ENCODE measurements at places on chromosomes 13 and 19.

DNA sequence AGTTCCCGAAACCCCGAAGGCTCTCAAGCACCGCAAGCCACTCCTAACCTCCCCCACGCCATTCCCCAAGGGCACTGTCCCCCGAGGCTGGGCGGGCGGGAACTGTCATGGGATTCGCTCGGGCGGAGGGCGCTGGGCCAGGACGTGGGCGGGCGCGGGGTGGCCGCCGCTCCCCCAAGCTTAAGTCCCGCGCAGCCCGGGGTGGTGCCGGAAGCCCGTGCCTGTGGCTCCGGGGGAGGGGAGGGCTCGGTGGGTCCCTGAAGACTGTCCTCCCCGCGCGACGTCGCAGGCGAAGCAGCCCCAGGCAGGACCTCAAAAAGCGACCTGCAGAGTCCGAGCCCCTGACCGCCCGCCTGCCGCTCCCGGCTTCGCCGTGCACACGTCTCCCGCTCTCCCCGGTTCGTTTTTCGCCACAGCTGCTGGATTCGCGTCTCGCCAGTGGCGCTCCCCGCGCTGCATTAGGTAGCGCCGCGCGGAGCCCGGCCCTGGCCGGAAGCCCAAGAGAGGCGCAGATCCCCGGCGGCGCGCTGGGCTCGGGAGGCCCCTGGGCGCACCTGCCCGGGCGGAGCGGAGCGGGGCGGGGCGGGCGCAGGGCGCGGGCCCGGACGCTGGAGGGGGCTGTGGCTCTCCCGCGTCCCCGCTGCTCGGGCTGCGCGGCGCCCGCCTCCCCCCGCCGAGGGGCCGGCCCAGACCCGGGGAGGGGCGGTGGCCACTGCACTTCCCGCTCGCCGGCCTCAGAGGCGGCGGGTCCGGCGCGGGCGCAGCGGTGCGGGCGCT is at the start of gene FARP1:
Gene FARP1, plus strand, starts transcription at position 715 of the 777 bp plus-strand sequence. CDS start 70,149 bp downstream, outside the sequence.
- peak within 1 kb of the TSS; percentile 46 for H3K27ac ChIP-seq
- H3K4me3 ChIP-seq = peak within 1 kb of the TSS; percentile 65
- peak; percentile 83 for DNase-seq
- no peaks in the 10 kb centered on the region for H3K36me3 ChIP-seq
- peaks cover 11% of the 10 kb centered on the region for H3K4me1 ChIP-seq

DNA sequence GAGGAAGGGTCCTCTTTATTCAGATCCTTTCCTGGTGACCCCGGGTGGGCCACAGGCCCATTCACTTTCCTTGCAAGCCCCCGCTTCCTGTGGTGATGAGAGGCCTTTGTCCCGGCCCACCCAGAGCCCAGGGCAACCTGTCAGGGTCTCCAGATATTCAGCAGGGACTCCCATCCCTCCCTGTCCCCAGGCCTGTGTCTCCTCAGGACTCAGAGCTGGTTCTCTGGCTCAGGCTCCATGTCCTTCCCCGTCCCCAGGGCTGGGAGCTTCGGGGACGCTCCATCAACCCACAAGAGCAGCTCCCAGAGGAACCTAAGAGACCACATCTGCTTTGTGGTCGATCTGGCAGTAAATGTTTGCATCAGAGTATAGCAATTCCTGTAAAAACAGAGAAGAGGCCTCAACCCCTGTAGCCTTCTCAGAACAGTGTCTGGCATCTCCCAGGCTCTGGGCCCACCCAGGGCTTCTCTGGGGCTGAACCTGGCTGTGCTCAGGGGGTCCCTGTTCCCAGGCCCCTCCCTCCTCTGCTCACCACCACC is 7.8 kb downstream of the CEACAM4 start:
- no peaks in the 10 kb centered on the region for H3K36me3 ChIP-seq
- no peak overlapping the region for H3K27ac ChIP-seq
- H3K27me3 ChIP-seq = no peaks in the 10 kb centered on the region
- DNase-seq = no peak

- H3K4me1 ChIP-seq = peaks cover 26% of the 10 kb centered on the region
- H3K4me3 ChIP-seq = no peak overlapping the region
- DNase-seq = no peak
- no peaks in the 10 kb centered on the region for H3K36me3 ChIP-seq
- no peak overlapping the region for H3K27ac ChIP-seq
These were observed 51.6 kb downstream of the SACS start for GRCh38 chr13:23381866-23382265.

- H3K4me3 ChIP-seq = no peak overlapping the region
- no peak overlapping the region for H3K27ac ChIP-seq
- H3K27me3 ChIP-seq = no peaks in the 10 kb centered on the region
- DNase-seq = no peak
- no peaks in the 10 kb centered on the region for H3K36me3 ChIP-seq
These were observed 67.2 kb downstream of the SPACA7 start for GRCh38 chr13:112443191-112443994.

- H3K4me3 ChIP-seq = no peak overlapping the region
- no peaks in the 10 kb centered on the region for H3K27me3 ChIP-seq
- peaks cover 44% of the 10 kb centered on the region for H3K4me1 ChIP-seq
- DNase-seq = peak; percentile 85
- no peaks in the 10 kb centered on the region for H3K36me3 ChIP-seq
- peak overlapping the region; percentile 26 for H3K27ac ChIP-seq
These were observed 15.2 kb downstream of the TPT1 start for GRCh38 chr13:45325806-45326205.

- peaks cover 7% of the 10 kb centered on the region for H3K4me1 ChIP-seq
- no peak for DNase-seq
- no peaks in the 10 kb centered on the region for H3K27me3 ChIP-seq
- no peak overlapping the region for H3K4me3 ChIP-seq
- H3K27ac ChIP-seq = no peak overlapping the region
These were observed 56.9 kb downstream of the STK24 start for GRCh38 chr13:98519976-98520375.

- H3K27ac ChIP-seq = peak overlapping the region; percentile 89
- peaks cover 3% of the 10 kb centered on the region for H3K4me1 ChIP-seq
- H3K36me3 ChIP-seq = no peaks in the 10 kb centered on the region
These were observed 518 bp downstream of the FLT3LG start for GRCh38 chr19:49474542-49474924.

- no peaks in the 10 kb centered on the region for H3K36me3 ChIP-seq
- no peaks in the 10 kb centered on the region for H3K27me3 ChIP-seq
- H3K4me1 ChIP-seq = peaks cover 15% of the 10 kb centered on the region
- no peak overlapping the region for H3K27ac ChIP-seq
These were observed 56.4 kb downstream of the FAM124A start for GRCh38 chr13:51278426-51279130.

- no peaks in the 10 kb centered on the region for H3K27me3 ChIP-seq
- H3K4me1 ChIP-seq = peaks cover 9% of the 10 kb centered on the region
- H3K27ac ChIP-seq = peak overlapping the region; percentile 42
- no peaks in the 10 kb centered on the region for H3K36me3 ChIP-seq
- DNase-seq = peak; percentile 72
- H3K4me3 ChIP-seq = peak overlapping the region; percentile 64
These were observed 13.2 kb downstream of the GADD45B start for GRCh38 chr19:2488942-2489731.

DNA sequence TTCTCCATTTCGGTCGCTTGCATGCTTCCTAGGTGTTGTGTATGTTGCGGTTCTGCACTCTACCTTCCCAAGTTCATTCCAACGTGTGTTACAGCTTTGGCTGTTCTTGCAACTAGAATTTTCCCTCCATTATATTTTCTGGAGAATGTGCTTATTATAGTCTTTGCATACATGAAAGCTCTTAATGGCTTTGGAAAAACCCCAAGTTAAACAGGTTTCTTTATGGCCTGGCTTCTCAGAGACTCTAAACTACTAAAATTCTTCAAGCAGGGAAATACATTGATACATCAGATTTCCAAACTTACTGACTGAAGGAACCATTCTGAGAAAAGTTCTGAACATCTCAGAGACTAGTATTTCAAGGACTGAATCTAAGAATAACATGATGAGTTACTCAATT is 11.9 kb downstream of the MIPEP start:
- no peaks in the 10 kb centered on the region for H3K4me1 ChIP-seq
- H3K36me3 ChIP-seq = no peaks in the 10 kb centered on the region
- no peaks in the 10 kb centered on the region for H3K27me3 ChIP-seq
- no peak for DNase-seq
- H3K27ac ChIP-seq = no peak overlapping the region
- no peak overlapping the region for H3K4me3 ChIP-seq

- H3K27ac ChIP-seq = no peak overlapping the region
- H3K4me1 ChIP-seq = no peaks in the 10 kb centered on the region
- H3K27me3 ChIP-seq = no peaks in the 10 kb centered on the region
- DNase-seq = no peak
These were observed 51.6 kb downstream of the MPHOSPH8 start for GRCh38 chr13:19685034-19685433.

- H3K4me3 ChIP-seq = no peak overlapping the region
- H3K36me3 ChIP-seq = no peaks in the 10 kb centered on the region
- no peak for DNase-seq
- no peaks in the 10 kb centered on the region for H3K27me3 ChIP-seq
These were observed 2.8 kb upstream of the CERS4 start for GRCh38 chr19:8206147-8207087.

GRCh38 chr19:45446295-45446694 is 21.5 kb upstream of the FOSB start:
- no peak overlapping the region for H3K4me3 ChIP-seq
- H3K36me3 ChIP-seq = no peaks in the 10 kb centered on the region
- H3K4me1 ChIP-seq = peaks cover 47% of the 10 kb centered on the region
- no peak for DNase-seq
- no peak overlapping the region for H3K27ac ChIP-seq

DNA sequence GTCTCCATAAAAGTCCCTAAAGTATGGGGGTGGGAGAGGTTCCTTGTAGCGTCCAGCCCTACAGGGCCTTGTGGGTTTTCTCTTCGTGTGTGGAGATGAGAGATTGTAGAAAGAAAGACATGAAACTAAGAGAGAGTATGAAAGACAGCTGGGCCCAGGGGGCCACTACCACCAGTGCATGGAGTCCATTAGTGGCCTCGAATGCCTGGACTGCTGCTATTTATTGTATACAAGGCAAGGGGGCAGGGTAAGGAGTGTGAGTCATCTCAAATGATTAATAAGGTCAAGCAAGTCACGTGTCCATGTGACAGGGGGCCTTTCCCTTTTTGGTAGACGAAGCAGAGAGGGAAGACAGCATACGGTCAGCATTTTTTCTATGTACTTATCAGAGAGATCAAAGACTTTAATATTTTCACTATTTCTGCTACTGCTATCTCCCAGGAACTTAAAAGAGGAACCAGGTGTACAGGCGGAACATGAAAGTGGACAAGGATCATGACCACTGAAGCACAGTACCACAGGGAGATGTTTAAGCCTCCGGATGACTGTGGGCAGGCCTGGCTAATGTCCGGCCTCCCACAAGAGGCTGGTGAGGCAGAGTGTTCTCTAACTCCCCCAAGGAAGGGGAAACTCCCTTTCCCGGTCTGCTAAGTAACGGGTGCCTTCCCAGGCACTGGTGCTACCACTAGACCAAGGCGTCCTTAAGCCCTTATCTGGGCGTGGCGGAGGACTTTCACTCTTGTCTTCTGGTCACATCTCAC is 25.5 kb downstream of the FGF21 start:
- DNase-seq = no peak
- H3K4me1 ChIP-seq = peaks cover 8% of the 10 kb centered on the region
- H3K4me3 ChIP-seq = no peak overlapping the region
- H3K27ac ChIP-seq = peak overlapping the region; percentile 76
- no peaks in the 10 kb centered on the region for H3K27me3 ChIP-seq

DNA sequence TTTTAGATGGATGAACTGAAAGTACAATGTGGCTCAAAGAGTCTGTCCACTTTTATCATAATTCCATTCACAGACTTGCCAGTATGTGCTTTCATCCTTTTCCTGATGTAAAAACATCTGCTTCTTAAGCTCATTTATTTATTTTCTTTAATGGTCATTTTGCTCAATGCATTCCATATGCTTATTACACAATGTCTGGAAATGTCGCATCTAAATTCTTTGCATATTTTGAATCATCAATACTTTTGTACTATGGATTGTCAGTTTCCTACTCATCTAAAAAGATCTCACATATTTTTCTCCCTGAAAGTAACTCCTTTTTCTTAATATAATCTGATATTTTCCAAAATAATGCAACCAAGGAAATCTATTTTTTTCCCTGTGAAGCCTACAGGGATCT is 1315.8 kb downstream of the EFNB2 start:
- H3K4me1 ChIP-seq = no peaks in the 10 kb centered on the region
- H3K27ac ChIP-seq = no peak overlapping the region
- no peaks in the 10 kb centered on the region for H3K27me3 ChIP-seq
- no peak overlapping the region for H3K4me3 ChIP-seq
- H3K36me3 ChIP-seq = no peaks in the 10 kb centered on the region

- peaks cover 10% of the 10 kb centered on the region for H3K4me1 ChIP-seq
- no peaks in the 10 kb centered on the region for H3K36me3 ChIP-seq
- H3K4me3 ChIP-seq = peak overlapping the region; percentile 0
- H3K27me3 ChIP-seq = peaks cover 9% of the 10 kb centered on the region
- peak overlapping the region; percentile 44 for H3K27ac ChIP-seq
- DNase-seq = peak; percentile 97
These were observed 1.8 kb upstream of the ANGPTL4 start for GRCh38 chr19:8361921-8362793.

- no peaks in the 10 kb centered on the region for H3K36me3 ChIP-seq
- DNase-seq = no peak
- no peak overlapping the region for H3K27ac ChIP-seq
- peaks cover 28% of the 10 kb centered on the region for H3K27me3 ChIP-seq
- H3K4me3 ChIP-seq = no peak overlapping the region
- peaks cover 7% of the 10 kb centered on the region for H3K4me1 ChIP-seq
These were observed 28.8 kb upstream of the SEMA6B start for GRCh38 chr19:4588291-4588761.

DNA sequence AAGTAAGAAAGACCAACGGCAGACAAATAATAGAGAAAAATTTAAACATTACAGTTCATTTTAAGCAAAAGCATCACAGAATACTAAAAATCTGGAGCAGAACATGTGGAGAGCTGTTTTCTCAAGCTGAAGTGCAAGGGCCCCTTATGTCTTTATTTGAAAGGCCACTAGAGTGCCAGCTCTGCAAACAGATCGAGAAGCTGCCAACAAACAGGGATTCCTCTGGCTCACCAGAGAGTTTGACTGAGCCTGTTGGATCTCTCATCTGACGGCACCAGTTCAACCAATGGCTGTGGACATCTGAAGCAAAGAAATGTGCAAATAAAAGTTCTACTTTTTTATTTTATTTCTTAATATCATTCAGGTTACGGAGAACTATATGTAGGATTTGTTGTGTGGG is 119.7 kb downstream of the COL4A2 start:
- peaks cover 57% of the 10 kb centered on the region for H3K36me3 ChIP-seq
- no peaks in the 10 kb centered on the region for H3K27me3 ChIP-seq
- no peak overlapping the region for H3K27ac ChIP-seq
- DNase-seq = no peak
- peaks cover 6% of the 10 kb centered on the region for H3K4me1 ChIP-seq

DNA sequence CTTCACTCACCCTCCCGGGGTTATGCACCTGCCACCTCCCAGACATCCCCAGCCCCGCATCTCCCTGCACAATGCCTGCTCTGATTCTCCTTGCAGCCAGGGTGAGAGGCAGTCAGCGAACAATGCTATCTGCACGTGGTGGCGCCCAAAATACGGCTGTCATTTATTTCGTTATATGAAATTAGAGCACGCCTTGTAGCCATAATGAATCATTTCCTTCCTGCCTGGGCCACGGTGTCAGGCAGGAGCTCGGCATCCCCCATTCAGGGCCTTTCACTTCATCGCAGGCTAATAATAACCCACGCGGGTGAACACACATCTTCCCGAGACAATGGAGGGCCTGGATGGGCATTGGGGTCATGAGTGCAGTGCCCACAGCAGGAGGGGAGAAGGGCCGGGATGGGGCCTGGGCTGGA is 143.8 kb upstream of the ZNF507 start:
- no peak for DNase-seq
- peaks cover under 1% of the 10 kb centered on the region for H3K27me3 ChIP-seq
- H3K4me1 ChIP-seq = no peaks in the 10 kb centered on the region
- no peak overlapping the region for H3K4me3 ChIP-seq
